ENCODE measurements at places on chromosomes 1 and 21.

- no peak for DNase-seq
Observed at GRCh38 chr1:208864366-208864965, 620.3 kb upstream of the PLXNA2 start.

GRCh38 chr1:23791516-23792047 is 637 bp downstream of the LYPLA2 start:
- no peak for DNase-seq

- no peak for DNase-seq
Observed at GRCh38 chr1:110525249-110525595, 6.2 kb upstream of the KCNA10 start.

DNA sequence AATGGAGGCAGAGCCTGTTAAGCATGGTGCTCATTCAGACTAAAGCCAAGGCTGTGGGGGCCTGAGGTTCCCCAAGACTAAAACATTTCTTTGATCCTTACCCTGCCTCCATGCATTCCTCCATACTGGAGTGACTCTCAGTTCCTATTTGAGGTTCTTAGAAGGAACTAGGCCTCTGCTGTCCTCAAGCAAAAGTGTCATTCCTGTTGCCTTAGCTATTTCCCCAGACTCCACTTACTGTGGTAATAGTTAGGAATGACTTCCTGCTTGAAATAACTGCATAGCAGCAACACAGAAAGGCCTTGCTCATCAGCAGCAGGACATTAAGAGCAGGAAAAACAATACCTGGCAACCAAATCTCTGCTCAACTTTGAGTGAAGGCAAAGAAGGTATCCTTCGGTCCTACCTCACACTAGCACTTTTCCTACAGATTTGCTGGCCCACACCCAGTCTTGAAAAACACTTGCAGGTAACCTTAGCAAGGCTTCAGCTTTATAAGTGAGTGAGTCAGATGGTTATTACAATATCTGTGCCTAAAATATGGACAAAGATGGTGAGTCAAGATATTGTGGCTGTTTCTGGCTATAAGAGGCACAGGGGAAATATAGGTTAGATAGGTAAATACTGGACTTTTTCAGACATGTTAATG is 14.8 kb downstream of the LRRC41 start:
- DNase-seq = no peak

DNA sequence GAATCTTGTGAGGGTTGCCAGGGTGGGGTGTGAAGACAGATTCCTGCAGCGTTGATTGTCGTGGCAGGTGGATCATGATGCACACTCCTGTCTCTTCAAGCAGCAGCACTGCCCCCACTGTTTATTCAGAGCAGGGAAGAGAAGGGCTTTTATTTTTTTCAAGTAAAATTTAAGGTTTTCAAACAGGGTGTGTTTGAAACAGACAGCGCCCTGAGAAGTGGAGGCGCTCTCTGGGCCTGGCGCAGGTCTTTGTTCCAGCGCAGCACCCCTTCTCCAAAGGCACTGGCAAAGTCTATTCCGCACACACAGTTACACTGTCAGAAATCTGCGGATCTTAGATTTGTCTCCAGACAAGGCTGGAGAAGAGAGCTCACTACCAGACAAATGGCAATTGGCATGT is 7.0 kb downstream of the C1orf53 start:
- no peak for DNase-seq

- DNase-seq = no peak
Observed at GRCh38 chr1:23376890-23377811, 7.5 kb upstream of the ZNF436 start.

DNA sequence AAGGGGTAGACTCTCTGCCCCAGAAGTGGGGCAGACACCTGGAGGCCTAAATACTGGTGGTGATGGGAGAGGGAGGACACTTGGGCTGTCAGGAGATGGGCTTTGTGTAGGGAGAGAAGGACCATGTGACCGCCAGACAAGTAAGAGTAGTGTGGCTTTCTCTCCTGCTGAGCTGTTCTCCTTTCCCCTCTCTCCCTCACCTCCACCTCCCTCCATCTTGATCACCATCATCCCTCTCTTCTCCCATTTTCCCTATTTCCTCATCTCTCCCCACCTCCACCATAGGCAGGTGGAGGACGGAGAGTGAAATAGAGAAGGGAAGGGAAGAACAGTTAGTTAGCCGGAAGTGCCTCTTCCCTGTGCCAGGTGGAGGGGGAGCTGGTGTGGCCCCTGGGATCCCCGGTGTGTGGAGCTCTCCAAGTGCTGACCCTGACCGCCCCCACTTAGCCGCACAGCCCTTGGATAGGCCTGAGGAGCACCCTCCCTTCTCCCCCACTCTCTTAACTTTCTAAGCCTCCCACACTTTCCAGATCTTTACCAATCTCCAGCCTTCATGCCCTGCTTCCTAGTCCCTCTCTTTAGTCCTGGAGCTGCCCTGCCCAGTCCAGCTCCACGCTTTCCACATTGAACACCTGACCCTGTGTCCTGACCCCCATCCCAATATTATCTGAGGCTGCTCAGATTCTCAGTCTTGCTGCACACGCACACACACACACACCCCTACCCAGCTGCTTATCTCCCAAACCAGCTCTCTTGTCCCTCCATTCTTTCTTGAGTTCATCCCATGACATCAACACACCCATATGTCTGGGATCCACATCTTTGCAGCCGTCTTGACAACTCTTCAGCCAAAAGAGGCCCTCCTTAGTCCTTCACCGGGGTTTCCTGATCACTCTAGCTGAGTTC is 1.5 kb downstream of the CELF3 start:
- DNase-seq = no peak

DNA sequence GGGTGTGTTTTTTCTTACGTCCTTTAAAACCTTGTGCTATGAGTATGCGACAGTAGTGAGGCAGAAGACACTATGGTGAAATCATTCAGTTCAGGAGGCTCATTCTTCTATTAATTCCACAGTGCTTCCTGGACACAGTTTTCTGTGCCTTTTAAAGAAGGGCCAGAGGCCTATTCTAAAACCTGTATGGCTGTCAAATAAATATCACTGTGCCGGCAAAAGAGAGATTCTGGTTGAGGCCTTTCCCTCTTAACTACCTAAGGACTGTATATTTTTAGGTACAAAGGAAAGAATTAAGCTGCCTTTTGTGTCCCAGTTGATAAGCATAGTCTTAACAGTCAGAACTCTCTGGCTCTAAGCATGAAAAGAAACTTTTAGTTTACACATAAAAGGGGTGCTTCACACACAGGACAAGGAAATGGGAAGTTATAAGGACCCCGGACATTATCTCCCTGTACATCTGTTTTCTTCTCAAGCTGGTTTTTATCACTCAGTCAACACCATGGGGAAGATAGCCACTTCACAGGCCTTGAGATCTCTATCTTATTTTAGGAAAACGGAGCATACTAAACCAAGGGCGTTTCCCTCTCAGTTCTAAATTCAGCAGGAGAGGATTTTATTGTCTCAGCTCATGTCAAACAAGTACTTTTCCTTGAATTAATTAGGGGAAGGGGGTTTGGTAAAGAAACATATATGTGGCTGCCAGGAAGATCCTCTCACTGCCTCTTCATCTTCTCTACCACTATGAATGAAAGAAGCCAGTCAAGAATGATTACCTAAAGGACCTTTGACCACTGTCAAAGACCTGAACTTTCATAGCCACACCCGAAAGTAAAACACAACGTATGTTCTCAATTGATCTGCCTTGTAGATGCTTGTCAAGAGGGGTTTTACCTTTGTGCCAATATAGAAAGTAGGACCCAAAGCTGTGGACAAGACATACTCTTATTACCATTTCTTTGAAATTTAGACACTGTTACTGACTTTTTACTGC is 71.4 kb upstream of the HSPA13 start:
- no peak for DNase-seq

DNA sequence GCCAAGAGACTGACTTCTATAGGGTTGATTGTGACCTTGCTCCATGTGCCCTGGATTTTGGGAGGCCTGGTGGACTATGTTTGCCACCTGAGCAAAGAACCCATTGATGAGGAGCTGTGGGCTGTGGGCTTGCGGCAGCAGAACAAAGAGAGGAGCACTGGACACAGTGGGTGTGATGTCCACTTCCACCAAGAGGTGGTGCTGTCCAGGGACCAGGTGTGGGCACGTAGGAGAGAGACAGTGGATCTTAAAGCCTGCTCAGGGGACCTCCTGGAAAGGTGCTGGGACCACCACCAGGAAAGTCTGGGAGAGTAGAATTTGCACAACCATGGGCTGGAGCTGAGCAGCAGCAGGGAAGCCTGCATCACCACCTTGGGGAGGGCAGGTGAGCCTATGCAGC is 106.7 kb upstream of the ETS2 start:
- DNase-seq = no peak

DNA sequence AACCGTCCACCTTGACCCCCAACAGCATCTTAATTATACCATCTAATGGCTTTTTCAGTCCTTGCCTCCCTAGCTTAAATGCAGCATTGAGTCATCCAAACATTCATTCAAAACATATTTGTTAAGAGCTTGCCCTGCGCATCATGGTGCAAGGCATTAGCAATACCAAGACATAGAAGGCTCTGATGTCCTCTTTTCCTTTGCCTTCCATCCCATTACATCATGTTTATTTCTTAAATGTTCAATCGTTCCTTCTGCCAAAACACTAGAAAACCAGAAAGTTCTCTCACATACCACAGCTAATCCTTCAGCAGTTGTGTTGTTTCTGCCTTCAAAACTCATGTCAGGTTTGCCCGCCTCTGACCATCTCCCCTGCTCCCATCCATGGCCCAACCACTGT is 29.8 kb upstream of the VTCN1 start:
- no peak for DNase-seq

- no peak for DNase-seq
Observed at GRCh38 chr1:19750101-19750881, 49.4 kb downstream of the TMCO4 start.

All from activated CD4-positive, CD25-positive, alpha-beta regulatory T cell (primary cell).